ENCODE measurements at places on chromosomes 6 and 20.

DNA sequence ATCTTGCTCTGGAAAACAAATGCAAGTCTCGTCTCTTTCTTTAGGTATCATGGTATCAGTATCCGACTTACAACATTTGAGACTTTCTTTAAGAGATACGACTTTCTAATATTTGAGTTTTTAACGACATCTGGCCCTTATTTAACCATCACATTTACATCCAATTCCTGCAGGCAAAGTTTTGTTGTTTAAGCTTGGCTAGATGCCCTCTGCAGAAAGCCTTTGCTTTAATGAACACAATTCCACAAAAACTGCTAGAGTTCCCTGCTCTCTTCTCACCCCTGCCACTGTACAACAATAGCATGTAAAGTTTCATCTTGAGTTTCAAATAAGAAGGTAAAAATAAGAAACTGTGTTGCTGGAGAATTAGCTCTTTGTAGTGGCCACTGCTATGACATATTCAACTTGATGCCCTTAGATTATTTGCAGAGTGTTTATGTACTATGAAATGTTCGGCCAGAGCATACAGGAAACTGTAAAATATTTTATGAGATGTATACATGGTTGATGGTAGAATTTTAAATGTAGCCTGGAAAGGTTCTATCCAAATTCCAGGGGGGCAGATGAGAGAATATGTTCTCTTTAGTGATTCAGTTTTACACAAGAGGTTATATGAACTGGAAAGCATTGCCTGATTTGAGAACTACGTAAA lies 438.6 kb downstream of the CDC5L start:
- DNase-seq: no peak

- DNase-seq: no peak
These were observed 58.9 kb upstream of the L3MBTL3 start for GRCh38 chr6:129959358-129959930.

DNA sequence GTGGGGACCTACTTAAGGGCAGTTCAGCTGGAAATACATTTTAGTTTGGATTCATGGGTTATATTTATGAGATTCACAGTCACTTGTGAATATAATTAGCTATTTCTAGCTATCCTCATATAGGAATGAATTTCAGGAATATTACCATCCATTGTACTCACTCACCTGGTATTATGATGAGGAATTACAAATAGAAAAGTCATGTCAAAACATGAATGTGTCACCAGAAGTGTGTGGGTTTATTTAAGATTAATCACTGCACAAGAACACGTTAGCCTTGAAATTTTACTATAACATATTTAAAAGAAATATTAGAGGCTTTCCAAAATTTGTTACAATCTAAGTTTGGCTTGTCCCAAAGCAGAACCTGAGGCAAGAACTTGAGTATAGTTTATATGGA lies 510.5 kb downstream of the PHF3 start:
- no peak for DNase-seq

GRCh38 chr6:5359417-5359816 lies 98.1 kb downstream of the FARS2 start:
- DNase-seq: peak; percentile 49

DNA sequence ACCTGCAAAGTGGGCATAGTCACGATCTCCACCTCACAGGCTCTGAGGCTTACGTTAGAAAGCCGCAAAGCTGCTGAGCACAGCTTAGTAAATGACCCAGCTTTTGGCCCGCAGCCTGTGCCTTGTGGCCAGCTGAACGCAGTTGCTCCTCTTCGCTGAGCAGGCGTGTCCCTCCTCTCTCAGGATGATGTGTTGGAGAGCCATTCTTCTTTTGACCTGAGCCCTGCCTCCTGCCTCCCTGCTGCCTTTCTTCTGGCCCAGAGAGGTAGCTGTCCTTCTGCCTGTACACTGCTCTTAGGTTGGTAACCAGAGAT lies 47.6 kb upstream of the MYL9 start:
- no peak for DNase-seq

GRCh38 chr20:41443691-41444090 lies 77.1 kb upstream of the EMILIN3 start:
- no peak for DNase-seq

DNA sequence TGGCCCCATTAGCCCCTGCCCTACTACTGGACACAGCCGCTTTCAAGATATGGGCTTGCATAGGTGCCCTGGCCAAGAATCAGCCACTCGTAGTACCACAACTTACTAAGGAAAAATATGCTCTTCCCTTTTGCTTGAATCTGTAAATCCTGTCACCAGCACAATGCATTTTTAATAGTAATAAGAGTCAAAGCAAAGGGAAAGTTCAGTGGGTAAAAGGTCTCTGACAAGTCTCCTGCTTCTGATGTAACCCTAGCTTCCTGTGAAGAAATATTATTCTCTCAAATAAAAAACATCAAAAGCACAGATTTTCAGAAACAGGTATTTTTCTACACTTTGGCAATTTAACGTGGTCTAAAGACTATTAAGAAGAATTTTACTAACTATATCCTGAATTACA lies 373.8 kb downstream of the GJA1 start:
- no peak for DNase-seq

DNA sequence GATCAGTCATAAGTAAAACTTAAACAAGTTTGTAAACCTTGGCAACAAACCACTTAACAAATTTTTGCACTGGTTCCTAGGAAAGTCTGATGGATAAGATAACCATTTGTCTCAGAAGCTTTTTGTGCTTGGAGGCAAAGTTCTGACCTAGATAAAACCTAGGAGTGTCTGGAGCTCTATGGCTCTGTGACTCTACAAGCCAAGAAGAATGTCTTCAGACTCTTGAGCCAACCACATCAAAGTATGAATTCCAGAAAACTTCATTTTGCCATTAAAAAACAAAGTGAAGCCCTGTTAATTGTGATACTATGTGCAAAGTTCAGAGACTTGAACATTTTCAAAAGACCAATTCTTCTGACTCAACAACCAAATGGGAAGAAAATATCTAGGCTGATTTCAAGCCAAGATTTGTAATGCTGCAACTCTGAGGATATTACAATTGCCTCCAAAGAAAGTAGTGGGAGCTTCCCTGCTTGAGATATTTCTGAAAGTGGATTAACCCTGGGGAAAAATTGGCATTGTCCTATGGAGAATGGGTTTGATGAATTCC lies 158.1 kb upstream of the FOXQ1 start:
- DNase-seq: no peak

- peak; percentile 73 for DNase-seq
These were observed 18.0 kb downstream of the PRPH2 start for GRCh38 chr6:42704251-42704936.

- DNase-seq: no peak
These were observed 307 bp downstream of the RANBP9 start for GRCh38 chr6:13711324-13711732.

DNA sequence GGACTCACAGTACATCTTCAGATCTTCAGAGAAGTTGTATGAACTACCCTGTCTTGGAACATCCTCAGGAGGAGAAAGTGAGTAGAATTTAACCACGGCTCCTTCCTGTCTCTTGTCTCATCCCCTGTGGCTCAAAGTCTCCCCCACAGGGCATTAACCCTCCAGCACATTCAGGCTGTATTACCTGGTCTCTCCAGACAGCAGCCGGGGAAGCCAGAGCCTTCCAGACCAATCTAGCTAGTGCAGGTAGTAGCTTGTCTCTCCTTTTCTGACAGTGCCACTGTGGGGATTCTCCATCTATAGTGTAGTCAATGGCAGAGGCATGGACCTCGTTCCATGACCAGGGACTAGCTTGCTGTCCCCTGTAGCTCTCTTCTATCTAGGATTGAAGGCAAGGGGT lies 16.9 kb upstream of the ELMO2 start:
- DNase-seq: no peak

GRCh38 chr6:124963416-124963785 lies 1.2 kb downstream of the RNF217 start:
- no peak for DNase-seq

GRCh38 chr6:70651326-70651905 lies 16.3 kb upstream of the SMAP1 start:
- no peak for DNase-seq

DNA sequence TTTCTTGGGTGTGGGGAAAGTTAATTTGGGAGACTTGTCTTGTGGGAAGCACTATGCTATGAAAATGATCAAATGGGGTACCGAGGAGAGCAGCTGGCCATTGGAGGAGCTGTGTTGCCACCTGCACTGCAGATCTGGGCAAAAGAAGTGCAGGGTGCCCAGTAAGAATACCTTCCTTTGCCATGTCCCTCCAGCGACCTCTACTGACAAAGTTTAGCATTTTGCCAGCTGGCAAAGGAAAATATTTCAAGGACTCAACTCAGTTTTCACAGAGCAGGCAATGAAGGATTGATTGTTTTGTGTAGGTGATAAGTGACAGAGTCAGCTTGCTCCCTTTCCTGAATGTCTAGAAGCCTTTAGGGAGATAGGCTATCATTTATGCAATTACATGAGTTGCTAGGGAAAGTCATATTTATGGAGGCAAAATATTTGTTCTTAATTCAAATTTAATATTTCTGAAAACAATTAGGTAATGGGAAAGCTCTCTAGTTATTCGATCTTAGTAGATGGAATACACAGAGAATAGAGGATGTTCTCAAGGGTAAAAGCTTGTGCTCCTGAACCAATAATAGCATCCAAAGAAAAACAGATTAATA lies 118.4 kb downstream of the FARS2 start:
- peak; percentile 56 for DNase-seq

- no peak for DNase-seq
These were observed 189.3 kb downstream of the GRIK2 start for GRCh38 chr6:101582792-101583191.

- DNase-seq: no peak
These were observed 47.5 kb upstream of the BCLAF1 start for GRCh38 chr6:136337121-136337520.

- DNase-seq: no peak
These were observed 355.4 kb downstream of the CDC5L start for GRCh38 chr6:44742828-44743372.

- DNase-seq: no peak
These were observed 5.8 kb upstream of the KIF3B start for GRCh38 chr20:32271620-32272019.

- DNase-seq: no peak
These were observed 4.3 kb downstream of the MTG2 start for GRCh38 chr20:62186887-62187866.

GRCh38 chr6:136408204-136408603 lies 118.6 kb upstream of the BCLAF1 start:
- no peak for DNase-seq

GRCh38 chr6:37524025-37524969 lies 24.6 kb upstream of the CCDC167 start:
- no peak for DNase-seq

DNA sequence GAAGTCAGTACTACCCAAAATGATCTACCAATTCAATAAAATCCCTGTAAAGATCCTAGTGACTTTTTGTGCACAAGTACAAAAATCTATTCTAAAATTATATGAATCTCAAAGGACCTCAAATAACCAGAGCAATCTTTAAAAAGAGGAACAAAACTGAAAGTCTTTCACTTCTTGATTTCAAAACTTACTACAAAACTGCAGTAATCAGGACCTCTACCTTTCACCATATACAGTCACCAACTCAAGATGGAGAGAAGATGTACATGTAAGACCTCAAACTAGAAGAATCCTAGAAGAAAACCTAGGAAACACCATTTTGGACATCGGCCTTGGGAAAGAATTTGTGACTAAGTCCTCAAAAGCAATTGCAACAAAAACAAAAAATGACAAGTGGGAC lies 109.5 kb upstream of the CD93 start:
- DNase-seq: no peak

- DNase-seq: no peak
These were observed 132.6 kb downstream of the GPR63 start for GRCh38 chr6:96704713-96705112.

DNA sequence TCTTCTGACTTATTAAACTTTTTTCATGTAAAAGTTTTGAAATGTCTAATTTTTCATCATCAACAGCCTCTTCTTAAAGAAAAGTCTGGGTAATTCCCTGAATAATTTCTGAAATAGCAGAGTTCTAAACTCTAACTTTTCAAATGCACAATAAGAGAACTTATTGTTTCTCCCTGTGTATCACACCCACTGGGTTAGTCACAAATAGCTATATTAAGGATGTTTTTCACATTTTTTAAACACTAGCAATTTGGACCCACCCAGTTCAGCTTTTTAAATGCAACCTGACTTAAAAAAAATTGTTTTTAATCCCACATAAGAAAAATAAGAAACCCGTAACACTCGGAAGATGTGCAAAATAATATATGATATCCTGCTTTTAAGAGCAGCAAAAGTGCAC lies 61.4 kb upstream of the UTRN start:
- DNase-seq: no peak

DNA sequence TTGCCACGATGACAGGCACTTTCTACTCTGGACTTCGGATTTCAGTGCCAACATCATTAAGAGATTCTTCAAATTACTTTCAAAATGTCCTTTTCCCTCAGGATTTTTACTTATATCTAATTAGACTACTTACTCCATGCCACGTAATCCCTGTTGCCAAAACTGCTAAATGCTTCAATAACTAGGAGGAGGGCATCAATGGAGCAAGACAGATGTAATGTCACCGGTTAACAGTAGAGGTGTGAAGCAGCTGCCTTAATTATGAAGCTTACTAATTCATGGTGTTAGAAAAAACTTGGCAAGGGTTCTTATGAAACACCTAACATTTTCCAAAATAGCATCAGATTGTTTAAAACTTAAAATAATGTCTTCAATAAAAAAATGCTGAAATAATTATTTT lies 111.2 kb upstream of the SIM1 start:
- DNase-seq: no peak

DNA sequence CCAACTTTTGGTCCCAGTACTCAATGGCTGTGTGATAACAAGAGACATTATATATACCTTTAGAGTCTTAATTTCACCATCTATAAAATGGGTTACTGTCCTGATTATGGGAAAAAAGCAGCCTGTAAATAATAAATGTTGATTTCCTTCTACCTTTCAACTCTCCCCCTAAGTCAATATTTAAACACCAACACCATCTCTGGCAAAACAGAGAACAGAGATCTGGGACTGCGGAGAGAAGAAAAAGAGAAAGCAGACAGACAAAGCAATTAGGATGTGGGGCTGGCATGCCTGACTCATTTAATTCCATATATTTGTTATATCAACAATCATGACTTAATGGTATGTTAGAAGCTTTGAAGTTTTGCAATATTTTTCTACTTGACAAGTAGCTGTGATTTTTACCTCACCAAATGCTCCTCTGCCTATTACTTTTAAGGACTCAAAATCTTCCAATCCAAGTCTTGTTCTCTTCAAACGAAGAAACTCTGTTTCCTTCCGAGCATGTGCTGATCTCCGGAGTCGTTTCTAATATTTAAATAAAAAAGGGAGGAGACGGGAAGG lies 23.3 kb downstream of the STK38 start:
- DNase-seq: no peak

- no peak for DNase-seq
These were observed 27.6 kb upstream of the LY86 start for GRCh38 chr6:6560909-6561308.

Measured in NCI-H2029 treated with DMSO at 0.1 percent for 48 hours (cell line).